ENCODE measurements at places on chromosomes 13 and 19.

DNA sequence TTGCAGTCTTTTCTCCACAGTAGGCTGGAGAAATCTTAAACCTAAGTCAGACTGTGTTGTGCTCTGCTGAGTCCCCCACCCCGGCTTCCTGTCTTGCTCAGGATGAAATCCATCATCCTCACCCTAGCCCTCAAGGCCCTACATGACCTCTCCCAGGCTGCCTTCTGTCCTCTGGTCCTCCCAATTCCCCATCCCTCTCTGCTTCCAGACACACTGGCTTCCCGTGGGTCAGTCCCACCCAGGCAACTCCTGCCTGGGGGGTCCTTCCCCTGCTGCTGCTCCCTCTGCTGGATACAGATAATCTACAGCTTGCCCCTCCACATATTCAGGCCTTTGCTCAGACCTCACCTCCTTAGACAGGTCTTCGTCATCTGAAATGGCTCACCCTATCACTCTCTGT is 18.4 kb upstream of the CBY2 start:
- DNase-seq = no peak

- no peak for DNase-seq
These were observed 274.7 kb downstream of the SUCLA2 start for GRCh38 chr13:47726394-47726793.

- peak; percentile 34 for DNase-seq
These were observed 7.1 kb upstream of the HSH2D start for GRCh38 chr19:16136185-16136999.

GRCh38 chr13:110331362-110331761 is 24.3 kb downstream of the COL4A2 start:
- no peak for DNase-seq

- no peak for DNase-seq
These were observed 661.5 kb downstream of the LIG4 start for GRCh38 chr13:107553838-107554237.

DNA sequence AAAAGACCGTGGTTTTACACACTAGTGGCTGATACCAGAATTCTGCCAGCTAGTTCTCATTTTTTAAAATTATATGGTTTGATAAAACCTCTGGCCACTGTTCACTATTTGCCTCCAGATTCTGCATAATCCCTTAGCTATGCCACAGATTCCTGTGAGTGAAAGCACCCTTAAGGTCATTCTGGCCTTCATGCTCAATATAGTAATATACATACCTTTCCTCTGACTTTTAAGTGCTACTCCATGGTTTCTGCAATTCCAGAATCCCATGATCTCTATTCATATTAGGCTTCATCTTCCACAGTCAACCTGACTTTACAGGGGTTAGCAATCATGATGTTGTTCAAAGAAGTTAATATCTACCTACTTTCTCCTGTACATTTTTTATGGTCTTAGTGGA is 274.1 kb upstream of the EDNRB start:
- no peak for DNase-seq

DNA sequence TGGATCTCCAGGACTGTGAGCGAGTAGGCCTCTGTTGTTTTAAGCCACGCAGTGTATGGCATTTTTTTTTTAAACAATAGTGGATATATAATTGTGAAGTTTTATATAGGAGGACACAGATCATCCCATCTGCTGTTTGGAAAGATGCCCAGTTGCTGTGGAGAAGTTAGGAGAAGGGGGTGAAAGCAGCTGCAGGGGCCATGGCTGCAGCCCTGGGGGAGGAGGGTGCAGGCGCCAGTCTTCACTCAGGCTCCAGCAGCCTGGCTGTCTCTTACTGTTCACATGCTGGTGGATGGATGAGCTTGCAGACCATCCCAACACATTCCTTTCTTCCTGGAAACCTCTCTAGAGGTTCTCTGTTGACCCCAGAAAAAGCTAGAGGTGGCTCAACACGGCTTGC is 242.3 kb downstream of the TEX29 start:
- DNase-seq = no peak

DNA sequence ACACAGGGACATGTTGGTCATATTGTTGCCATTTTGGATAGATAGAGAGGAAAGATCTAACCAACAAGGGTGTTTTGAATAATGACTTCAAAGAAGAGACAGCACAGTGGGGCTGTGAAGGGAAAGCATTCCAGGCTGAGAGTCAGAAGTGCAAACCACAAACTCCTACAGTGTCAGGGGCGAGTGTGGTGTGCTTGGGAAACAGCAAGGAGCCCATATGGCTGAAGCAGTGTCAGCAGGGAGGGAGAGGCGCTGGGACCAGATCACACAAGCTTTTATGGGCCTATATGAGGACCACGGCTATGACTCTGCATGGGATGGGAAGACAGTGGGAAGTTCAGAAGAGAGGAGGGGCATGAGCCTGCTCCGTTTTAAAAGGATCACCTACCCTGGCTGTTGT is 166.4 kb downstream of the MYO16 start:
- no peak for DNase-seq

DNA sequence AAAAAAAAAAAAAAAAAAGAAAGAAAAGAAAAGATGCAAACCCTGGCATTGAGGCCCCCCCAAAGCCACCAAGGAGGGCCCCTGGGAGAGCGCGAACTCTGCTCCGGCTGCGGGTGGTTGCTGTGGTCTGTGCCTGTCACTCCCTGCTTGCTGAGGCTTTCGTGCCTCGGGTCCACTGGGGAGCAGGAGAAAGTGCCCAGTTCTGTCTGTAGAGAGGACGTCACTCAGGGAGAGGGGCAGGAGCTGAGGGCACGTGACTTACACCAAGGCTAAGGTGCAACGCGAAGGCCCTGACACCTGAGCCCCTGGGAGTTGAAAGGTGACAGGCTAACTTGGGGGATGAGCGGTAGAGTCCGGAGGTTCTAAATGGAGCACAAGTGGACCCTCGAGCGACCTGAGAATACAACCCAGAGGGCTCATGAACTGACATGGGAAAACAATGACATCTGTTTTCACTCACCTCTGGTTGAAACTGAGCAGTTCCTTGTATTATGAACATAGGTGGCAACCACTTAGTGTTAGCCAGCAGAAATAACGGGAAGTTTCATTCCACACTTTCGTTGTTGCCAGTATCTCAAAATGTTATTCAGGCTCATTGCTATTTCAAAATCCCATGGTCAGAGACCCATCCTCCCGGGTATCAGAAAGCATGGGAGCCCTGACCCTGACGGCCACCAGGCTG is 69.2 kb upstream of the TM9SF2 start:
- DNase-seq = no peak

DNA sequence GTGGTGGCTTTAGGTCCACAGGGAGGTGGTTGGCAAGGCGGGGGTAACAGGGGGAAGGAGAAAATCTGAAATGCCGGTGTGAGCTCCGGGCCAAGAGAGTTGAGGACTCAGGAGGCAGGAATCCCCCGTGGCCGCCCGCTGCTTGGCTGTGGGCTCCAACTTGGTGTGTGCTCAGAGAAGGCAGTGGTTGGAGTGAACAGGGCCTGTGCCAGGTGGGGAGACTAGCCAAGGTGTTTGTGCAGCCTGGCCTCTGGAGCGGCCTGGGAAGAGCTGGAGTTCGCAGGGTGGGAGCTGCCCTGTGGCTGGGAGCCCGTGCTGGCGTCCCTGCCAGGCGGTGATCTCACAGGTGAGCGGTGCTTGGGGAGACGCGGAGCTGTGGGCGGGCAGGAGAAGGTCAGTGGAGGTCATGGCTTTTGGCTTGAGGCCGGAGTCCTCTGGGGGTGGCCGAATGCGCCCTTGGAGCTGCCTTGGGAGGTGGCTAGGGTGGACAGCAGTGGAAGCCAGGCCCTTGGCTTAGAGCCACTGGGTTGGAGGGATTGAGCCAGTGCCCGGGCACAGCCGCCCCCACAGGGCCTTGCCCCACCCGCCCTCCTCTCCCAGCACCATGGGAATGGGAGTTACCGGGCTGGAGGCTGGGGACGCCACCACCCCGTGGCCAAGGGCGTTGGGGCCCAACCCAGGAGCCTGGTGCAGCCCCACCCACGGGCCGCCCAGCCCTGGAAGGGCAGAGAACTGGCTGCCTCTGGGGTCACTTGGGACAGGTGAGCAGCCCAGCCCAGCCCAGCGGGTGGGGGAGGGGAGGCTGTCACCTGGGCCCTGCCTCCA is 7.1 kb upstream of the CIRBP start:
- DNase-seq = peak; percentile 70

- DNase-seq = no peak
These were observed 3.0 kb downstream of the GADD45B start for GRCh38 chr19:2478756-2479555.

GRCh38 chr13:29587645-29588044 is 7.8 kb downstream of the SLC7A1 start:
- DNase-seq = no peak

- no peak for DNase-seq
These were observed 21.9 kb upstream of the WTIP start for GRCh38 chr19:34459614-34460013.

DNA sequence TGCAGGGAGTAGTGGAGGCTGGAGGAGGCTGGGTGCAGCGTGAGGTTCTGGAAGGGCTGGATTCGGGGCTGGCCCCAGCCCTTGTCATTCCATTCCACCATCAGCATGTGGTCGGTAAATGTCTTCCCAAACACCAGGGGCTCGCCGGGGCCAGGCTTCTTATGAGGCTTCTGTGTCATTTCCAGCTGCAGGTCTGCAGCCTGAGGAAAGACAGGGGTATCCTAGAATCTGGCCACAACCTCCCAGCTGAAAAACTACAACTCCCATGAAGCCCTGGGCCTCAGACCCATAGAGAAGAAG is 4.4 kb downstream of the BCAT2 start:
- peak; percentile 74 for DNase-seq

DNA sequence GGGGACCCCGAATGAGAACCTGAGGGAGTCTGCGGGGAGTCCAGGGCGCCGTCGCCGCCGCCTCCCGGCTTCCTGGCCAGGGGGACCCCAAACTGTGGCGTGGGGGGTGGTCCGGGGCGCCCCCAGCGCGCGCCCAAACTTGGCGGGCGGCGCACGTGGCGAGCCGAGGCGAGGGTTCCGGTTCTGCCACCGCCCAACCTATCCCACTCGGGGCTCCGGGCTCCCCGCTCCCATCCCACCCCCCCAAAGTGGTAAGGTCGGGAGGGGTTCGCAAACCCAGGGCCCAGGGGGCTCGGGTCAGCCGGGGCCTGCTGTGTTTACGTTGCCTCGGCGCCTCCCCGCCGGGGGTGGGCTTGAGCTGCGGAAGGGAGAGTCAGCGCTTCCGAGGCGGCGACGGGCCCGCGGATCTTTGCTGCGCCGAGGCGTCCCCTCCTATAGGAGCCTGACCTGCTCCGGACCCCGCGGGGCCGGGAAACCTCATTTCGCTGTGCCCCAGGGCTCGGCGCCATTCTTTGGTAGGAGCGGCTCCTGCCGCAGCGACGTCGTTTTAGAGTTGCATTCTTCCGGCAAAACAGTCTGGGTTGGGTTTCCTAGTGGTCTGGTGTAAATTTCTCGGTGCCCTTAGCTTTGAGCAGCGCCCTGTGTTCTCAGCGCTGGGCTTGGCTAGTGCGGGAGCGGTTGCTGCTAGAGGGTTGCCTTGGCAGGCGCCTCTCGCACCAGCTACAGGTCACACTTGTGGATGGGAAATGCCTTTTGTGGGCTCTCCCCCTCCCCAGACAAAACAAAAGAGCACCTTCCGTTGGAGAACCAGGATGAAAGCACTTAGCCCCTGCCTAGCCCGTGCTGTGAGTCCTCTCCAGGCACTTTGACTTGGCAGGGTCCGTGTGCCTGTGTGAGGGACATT is 1.2 kb downstream of the DAZAP1 start:
- peak; percentile 48 for DNase-seq

DNA sequence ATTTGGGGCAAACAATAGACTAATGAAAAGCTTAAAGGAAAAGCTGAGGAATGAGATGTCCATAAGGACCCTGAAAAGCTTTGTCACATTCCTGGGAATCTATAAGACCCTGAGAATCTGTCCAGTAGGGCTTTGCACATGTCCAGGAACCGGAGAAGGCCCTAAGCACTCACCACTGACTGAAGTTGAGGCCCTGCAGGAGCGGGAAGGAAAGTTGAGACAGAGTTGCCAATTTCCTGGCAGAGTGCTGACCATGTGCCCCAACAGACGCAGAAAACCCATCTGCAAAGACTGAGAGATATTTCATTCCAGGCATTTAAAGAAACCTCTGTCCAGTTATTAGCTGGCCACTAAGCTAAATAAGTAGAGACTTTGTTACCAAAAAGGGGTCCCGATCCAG is 890.5 kb downstream of the UQCRFS1 start:
- no peak for DNase-seq

- no peak for DNase-seq
These were observed 654 bp downstream of the ZNF579 start for GRCh38 chr19:55579766-55580621.

- DNase-seq = no peak
These were observed 64.3 kb downstream of the IRS2 start for GRCh38 chr13:109722068-109722467.

DNA sequence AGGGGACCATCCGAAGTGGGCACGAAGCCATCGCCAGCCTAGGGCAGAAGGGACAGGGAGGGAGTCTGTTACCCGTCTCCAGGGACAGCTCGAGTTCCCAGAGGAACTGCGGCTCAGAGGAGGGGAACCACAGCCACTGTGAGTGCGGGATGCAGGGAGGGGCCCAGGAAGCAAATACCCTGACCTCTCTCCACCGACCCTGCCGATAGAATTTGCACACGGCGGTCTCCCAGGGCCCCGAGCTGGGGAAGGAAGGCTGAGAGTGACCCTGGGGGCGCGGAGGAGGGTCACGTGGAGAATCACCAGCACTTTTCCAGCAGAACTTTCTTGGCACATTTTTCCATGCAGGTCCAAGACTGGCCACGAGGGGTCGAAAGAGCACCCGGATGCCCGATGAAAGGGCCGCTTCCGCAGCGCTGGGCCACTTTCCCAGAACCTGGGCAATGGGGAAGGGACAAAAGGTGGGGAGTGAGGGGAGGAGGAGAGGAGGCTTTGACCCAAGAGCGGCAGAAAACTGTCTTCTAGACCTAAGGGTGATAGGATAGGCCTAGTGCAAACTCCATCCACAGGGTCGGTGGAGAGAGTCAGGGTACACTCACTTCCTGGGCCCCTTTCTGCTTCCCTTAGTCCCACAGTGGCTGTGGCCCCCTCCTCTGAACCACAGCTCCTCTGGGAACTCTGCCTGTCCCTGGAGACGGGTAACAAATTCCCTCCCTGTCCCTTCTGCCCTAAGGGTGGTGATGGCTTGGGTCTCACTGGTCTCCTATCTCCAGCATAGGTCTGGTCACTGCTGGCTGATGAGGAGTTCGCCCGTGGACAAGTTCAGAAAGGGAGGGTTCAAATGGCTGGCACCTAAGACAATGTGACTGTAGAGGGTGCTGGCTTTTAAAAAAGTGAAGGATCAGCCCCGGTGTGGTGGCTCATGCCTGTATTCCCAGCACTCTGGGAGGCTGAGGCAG is 5.3 kb upstream of the GPR4 start:
- peak; percentile 67 for DNase-seq

GRCh38 chr13:86476656-86477055 is 677.4 kb upstream of the SLITRK6 start:
- DNase-seq = no peak

- no peak for DNase-seq
These were observed 773.8 kb downstream of the GPC5 start for GRCh38 chr13:92172191-92172590.

- no peak for DNase-seq
These were observed 30.1 kb downstream of the DNAJC3 start for GRCh38 chr13:95707035-95707434.

- no peak for DNase-seq
These were observed 142.7 kb downstream of the DLEU7 start for GRCh38 chr13:50700664-50701305.

- DNase-seq = no peak
These were observed 669.9 kb downstream of the PCDH9 start for GRCh38 chr13:66560189-66560588.

GRCh38 chr13:111572956-111573761 is 252.7 kb downstream of the TEX29 start:
- no peak for DNase-seq

All from hematopoietic multipotent progenitor cell treated with erythropoietin and hydrocortisone succinate and interleukin-3 and kit ligand, for 8 days (in vitro differentiated cells).